GM04504 (cell line): ENCODE measurements at places on chromosomes 4 and X.

DNA sequence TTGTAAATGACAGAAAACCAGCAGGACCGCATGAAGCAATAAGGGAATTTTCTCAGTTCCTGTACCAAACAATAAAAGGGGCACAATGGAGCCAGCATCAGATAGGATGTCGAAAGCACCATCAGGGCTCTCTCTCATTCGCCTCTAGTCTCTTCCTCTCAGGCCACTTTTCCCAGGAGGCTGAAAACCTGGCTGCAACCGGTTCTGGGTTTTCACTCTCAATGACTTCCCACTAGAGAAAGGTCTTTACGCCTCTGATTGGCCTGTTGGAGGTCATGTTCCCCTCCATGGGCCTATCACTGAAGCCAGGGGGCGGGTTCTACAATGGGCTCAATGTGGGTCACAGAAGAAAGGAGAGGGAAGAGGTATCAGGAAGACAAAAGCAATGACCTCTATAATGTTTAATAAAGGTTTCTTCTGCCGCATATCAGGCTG, 29.3 kb downstream of the ZNF827 start:
- DNase-seq: no peak

- no peak for DNase-seq
These were observed 12.4 kb downstream of the PAQR3 start for GRCh38 chr4:78926826-78927225.

DNA sequence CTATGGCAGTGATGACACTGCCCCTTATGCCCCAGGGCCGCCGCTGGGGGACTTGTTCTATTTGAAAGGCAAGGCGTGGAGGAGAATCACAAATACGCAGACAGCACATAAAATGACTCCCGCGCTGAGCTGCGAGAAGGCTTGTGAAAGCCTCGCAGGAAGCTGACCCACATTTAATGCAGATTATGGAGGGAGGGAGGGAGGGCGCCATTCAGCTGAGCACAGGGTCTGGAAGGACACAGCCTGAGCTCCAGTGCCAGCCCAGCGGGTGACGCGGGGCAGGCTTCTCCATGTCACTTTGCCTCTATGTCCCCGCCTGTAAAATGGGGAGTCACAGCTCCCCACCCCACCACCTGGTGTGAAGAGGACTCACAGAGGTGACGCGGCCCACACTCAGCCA, 14.3 kb downstream of the ABLIM2 start:
- no peak for DNase-seq

DNA sequence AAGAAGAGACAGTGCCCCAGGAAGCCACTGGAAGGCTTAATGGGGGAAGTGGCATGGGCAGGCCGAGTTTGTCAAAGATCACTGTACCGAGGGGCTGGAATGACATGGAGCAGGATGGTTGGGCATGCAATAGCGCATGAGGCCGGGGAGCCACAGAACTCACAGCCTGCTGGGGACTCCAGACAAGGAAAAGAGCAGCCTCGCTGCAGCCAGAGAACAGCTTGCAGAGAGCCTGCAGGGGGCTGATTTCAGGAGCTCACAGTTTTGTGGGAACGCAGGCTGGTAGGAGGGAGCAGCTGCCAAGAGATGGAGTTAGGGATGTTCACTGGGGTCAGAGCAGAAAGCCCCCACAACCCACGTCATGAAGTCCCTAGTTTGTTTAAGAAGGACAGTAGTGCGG, 45.4 kb downstream of the STOX2 start:
- no peak for DNase-seq

GRCh38 chr4:26570596-26570995, 13.3 kb upstream of the TBC1D19 start:
- DNase-seq: no peak
